ENCODE measurements at places on chromosomes 4 and X.

DNA sequence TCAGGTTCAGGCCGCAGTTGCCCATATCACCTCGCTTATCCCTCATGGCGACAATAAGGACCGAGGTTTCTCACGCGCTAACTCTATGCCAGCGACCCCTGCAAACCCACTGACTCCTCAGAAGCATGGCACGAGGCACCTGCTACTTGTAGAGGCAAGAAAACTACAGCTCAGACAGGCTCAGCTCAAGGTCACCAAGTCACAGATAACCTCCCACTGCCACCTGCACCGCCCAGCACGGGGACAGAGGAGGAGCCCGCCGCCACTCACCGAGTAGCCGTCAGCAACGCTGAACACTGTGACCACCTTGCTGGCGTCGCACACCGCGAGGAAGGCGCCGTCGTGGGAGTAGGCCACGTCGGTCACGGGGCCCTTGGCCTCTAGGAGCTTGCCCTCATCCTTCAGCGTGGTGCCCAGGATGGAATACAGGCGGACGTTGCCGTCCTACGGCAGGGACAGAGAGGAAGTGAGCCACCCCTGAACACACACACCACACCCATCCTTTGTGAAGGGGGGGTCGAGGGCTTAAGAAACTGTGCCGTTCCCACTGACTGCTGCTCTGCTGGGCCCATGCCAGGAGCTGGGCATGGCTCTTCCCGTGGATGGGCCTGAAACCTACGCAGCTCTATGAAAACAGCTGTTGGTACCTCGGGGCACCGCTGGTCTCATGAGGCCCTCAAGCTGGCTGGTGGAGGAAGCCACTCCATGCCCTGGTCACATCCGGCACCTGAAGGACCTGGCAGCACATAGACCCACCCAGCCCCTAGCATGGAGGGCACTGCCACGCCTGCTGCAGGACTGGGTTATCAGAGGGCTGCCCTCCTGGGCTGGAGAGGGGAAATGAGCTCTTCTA is 38.9 kb downstream of the WDR1 start:
- no peak for DNase-seq

DNA sequence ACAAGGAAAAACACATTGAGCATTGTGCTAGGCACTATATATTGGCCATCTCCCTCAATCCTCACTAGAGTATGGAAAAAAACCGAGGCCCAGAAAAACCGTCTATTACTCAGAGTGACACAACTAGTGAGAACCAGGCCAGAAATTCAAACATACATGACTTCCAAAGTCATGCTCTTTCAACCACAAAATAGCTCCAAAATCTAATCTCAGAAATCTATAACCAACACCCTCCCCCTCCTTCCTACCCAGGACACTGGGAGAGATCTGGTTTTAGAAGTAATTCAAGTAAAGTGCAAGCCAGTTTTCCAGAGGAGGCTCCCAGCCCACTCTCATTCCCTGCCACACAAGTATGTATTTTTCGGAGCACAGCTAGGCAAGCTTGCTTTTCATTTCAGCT is 7.6 kb downstream of the HS3ST1 start:
- DNase-seq = no peak

- DNase-seq = no peak
These were observed 790.1 kb downstream of the TECRL start for GRCh38 chr4:63618883-63619718.

DNA sequence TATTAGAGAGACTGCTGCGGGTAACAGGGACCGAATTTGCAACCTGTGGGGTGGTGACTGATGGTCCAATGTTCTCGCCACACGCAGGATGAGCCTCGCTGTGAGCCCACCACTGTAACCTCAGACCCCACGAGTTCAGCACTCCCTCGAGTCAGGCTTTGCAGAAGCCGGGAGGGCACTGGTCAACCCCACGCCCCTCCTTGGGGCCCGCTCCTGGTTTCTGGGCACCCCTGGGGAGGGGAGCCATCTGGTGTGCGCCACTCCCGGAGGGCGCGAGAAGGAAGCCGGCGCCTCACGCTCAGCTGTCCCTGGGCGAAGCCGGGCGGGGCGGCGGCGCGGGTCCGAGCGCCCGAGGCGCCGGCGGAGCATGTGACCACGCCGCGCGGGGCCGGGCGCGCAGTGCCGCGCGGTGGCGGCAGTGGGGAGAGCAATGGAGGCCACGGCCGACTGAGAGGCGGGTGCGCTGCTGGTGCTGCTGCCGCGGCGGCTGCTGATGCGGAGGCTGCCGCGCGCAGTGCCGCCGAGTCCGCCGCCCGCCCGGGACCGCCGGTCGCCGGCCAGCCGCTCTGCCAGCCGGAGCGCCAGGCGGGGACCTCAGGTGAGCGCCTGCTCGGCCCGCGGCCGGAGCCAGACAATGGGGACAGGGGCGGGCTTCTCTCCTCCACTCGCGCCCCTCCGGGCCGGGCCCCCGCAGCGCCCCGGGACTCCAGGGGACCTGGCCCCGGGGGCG is 100.1 kb downstream of the CEP135 start:
- DNase-seq = peak; percentile 88

DNA sequence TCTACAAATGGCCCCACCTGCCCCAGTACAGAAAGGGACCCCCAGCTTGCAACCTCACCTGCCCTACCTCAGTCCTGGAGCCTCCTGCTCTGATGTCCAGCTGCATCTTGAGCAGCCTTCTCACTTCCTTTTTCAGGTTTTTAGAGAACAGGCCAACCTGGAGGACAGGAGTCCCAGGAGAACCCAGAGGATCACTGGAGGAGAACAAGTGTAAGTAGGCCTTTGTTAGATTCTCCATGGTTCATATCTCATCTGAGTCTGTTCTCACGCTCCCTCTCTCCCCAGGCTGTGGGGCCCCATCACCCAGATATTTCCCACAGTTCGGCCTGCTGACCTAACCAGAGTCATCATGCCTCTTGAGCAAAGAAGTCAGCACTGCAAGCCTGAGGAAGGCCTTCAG is 3.6 kb downstream of the MAGEA11 start:
- DNase-seq = no peak

All from small intestine (tissue), 16 donors.